Stimulated activated CD8-positive, alpha-beta memory T cell treated with anti-CD3 and anti-CD28 coated beads, Interleukin-15, amount 100 ng/mL, for 1 hour (primary cell): ENCODE measurements at places on chromosomes 1 and 21.

GRCh38 chr1:175204330-175204729, 11.8 kb upstream of the KIAA0040 start:
- no peak for DNase-seq

GRCh38 chr1:93238425-93238824, 57.9 kb downstream of the CCDC18 start:
- DNase-seq: no peak

GRCh38 chr1:78540048-78540447, 49.3 kb downstream of the PTGFR start:
- DNase-seq: no peak

- no peak for DNase-seq
Observed at GRCh38 chr1:212727386-212728181, 27.9 kb upstream of the BATF3 start.

DNA sequence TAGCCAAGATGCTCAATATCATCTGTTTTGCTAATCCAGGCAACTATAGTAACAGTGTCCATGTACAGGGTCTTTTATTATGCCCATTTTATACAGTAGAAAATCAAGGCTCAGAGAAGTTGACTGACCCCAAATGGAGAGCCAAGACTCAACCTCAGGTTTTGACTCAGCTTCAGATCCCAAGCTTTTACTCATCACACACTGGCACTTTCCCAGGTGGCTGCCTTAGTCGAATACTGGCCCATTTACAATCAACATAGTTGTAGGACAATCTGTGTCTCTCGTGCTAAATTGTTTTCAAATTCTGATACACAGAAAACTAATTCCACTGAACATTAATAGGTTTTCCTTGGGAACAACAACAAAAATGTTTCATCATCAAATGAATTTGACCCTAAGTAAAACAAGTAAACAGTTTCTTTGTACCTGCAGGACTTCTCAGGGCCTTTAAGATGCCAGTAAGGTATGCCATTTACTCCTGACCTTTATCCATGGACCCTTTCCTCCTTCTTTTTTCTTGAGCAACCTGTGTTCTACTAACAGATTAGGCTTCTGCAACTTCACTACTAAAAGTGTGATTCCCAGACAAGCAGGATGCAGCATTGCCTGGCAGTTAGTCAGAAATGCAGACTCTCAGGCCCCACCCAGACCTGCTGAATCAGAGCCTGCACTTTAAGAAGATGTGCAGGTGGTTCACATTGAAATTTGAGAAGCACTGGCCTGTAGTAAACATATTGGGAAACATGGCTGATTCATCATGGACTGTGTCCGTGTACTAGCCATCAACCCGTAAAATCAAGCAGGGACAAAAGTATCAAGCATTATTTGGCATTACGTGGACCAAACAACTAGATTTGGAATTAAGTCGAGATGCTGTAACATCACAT, 128.8 kb downstream of the RRAGC start:
- DNase-seq: no peak

DNA sequence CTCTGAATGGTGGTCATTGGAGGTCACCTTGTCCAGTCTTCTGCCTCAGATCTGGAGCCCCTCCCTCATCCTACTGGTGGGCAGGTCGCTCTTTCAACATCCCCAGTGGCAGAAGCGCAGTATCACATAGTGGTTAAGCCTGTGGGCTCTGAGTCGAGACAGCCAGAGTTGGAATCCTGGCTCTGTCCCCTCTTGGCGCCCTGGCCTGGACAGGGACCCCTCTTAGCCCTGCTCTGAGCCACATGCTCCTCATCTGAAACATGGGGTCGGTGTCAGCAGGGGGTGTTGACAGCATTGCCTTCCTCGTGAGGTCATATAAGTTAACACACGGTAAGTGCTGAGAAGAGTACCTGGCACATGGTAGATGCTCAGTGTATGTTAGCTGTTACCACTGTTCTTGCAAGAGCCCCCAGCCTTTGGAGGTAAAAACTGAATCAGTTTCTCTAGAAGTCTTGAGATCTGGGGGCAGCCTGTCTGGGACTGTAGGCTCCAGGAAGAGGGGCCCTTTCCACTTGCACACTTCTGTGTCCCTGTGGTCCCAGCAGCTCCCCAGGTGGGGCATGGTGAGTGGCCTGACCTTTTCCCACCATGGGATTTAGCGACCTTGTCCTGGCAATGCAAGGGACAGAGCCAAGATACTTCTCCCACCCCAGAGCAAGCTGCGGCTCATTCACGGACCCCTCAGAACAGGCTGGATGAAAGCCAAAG, 6.4 kb downstream of the ZC3H12A start:
- no peak for DNase-seq

GRCh38 chr21:45634511-45635183, 8.9 kb upstream of the PCBP3 start:
- no peak for DNase-seq

DNA sequence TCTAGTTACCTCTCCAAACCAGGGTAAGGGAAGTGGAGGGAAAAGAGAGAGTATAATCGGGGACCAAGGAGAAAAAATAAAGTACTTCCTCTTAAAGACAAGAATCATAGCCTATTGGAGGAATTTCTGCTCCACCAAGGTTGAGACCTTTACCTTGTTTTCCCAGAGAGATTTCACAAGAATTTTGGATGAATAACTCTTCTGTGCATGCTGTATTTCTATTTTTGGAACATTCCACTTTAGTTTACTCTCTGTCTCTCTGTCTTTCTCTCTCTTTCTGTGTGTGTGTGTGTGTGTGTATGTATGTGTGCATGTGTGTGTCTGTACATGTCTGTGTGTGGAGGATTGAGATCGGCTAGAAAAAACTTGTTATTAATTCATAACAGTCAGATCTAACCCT, 318.4 kb upstream of the RGS18 start:
- DNase-seq: no peak

GRCh38 chr1:11550664-11551283, 71.8 kb downstream of the DISP3 start:
- DNase-seq: no peak

GRCh38 chr1:223700388-223700918, 11.9 kb upstream of the CAPN2 start:
- DNase-seq: no peak

DNA sequence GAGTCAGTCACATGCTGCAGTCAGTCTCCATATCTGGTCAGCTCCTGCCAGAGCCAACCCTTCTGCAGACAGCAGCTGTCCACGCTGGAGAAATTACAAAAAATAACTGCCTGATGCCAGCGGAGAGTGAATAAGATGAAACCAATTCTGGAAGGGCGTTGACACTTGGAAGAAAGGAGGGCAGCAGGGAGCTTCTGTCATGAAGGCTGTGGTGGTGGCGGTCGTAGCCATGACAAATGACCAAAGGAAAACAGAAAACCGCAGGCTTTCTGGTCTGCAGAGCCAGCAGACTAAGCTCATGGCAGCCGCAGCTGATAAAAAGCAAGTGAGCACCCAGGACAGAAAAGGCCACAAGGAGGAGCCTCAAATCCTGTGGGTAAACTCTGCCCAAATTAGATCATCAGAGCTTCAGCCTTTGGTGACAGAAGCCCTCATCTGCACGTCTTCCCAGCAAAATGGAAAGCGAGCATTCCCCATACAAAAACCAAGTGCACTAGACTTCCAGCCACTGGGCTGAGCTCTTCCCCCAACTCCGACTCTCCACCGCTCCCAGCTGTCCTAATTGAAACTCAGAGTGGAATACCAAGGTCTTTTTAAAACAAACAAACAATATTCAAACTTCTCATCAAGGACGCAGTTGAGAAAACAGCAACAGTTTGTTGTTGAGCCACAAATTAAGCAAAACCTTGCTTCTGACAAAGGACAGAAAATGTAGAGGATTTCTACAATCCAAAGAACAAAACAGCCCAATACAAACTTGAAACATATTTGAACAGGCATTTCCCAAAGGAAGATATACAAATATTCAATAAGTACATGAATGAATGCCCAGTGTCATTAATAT, 28.7 kb downstream of the RSPH1 start:
- DNase-seq: no peak
